Neural progenitor cell (in vitro differentiated cells): ENCODE measurements at places on chromosomes 4 and X. TPM values are rescaled to one million over a fixed set of nuclear protein-coding genes. Genes with fewer than 3 reads are reported as not detected.

GRCh38 chr4:67465032-67465762 is 80.1 kb downstream of the CENPC start:
- DNase-seq, result no peak

- DNase-seq, result no peak
Measured at GRCh38 chrX:129876771-129877305, 29.1 kb upstream of the UTP14A start.

DNA sequence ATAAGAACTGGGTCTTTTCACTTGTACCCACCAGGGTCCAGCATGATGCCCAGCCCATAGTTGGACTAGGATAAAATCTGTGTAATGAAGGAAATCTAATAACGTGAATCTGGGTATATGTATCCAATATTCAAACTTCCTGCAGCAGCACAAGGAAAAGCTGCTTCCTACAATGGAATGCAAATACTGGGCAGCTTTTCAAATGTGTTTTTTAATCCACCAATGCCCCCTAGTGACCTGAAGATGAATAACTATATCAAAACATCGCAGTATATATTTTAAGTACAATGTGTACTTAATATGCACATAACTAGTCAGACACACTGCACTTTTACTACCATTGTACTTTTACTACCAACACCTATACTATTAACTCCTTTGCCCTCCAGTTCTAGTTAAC is 5.3 kb downstream of the APOO start:
- peak; percentile 69 for DNase-seq

Gene CYP2U1
- total RNA-seq, result 6.4 and 8.4 TPM in 2 replicates

- DNase-seq, result no peak
Measured at GRCh38 chrX:1521459-1521956, 15.5 kb downstream of the P2RY8 start.

Gene STPG2
- total RNA-seq, result 0.06 and 0.99 TPM in 2 replicates

- peak; percentile 84 for DNase-seq
Measured at GRCh38 chrX:39896951-39897740, 200.6 kb downstream of the BCOR start.

Gene VSIG4
- total RNA-seq, result not detected in 2 replicates

Gene BEX2
- 37.5 and 45.4 TPM in 2 replicates for total RNA-seq

DNA sequence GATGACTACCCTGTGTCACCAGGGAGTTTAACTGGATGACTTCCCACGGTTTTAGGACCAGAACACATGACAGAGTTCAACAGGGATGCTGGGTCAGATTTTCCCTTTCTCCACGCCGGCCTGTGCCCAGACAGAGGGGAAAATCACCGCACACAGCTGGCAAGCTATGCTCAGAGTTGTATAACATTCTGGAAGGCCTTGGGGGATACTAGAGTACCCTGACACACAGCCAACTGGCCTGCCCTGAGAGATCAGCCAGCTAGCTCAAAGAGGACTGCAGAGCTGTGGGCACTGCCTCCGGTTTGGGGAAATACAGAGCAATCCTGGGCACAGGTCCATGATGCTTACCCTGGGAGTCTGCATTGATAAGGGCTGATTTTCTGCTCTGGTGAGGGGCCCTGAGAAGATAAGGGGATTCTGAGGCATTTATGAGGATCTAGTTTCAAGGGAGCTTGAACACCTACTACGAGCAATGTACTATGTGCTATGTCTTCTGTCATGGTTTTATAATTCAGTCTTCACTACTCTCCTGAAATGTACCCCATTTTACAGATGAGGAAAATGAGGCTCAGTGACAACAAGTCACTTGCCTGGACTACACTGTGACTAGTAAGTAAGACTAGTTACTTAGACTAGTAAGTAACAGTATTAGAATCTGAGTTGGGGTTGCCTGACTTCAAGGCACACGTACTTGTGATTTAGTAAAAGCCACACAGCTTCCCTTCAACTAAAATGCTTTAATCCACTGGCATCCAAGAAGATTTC is 14.7 kb downstream of the C4orf54 start:
- DNase-seq, result no peak
